Endodermal cell (in vitro differentiated cells): ENCODE measurements at places on chromosomes 3 and 15. TPM values are rescaled to one million over a fixed set of nuclear protein-coding genes. Genes with fewer than 3 reads are reported as not detected.

DNA sequence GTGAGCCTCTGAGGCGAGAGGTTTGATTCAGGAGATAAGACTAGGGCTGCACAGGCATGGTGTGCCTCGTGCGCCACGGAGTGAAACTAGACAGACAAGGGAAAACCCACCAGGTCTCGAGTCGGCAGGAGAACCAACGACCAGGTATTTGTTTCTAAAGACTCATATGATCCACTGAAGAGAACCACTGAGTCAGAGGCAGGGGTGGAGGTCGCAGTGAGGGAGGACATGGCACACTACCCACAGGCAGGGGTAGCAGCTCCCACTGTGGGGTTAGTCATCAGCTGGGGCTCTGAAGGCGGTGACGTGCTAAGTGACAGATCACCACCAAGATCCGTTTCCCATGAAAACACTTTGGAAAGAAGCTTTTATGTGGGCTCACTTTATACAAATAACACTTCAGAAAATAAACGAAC is 45.7 kb downstream of the CHSY1 start:
- no peak overlapping the region for H3K27ac ChIP-seq
- H3K27me3 ChIP-seq, result no peaks in the 10 kb centered on the region
- H3K4me3 ChIP-seq, result no peak overlapping the region
- DNase-seq, result no peak
- H3K4me1 ChIP-seq, result peaks cover 15% of the 10 kb centered on the region

- H3K4me1 ChIP-seq, result no peaks in the 10 kb centered on the region
- H3K27ac ChIP-seq, result no peak overlapping the region
- DNase-seq, result no peak
- H3K36me3 ChIP-seq, result no peaks in the 10 kb centered on the region
These were observed 147.7 kb upstream of the ICE2 start for GRCh38 chr15:60626669-60627068.

- DNase-seq, result no peak
- H3K27ac ChIP-seq, result no peak overlapping the region
- H3K4me3 ChIP-seq, result no peak overlapping the region
- H3K36me3 ChIP-seq, result no peaks in the 10 kb centered on the region
- peaks cover 4% of the 10 kb centered on the region for H3K4me1 ChIP-seq
- H3K27me3 ChIP-seq, result no peaks in the 10 kb centered on the region
These were observed 554.4 kb downstream of the PDCD6IP start for GRCh38 chr3:34352778-34353331.

- H3K4me3 ChIP-seq, result no peak overlapping the region
- DNase-seq, result no peak
- H3K27me3 ChIP-seq, result no peaks in the 10 kb centered on the region
- no peaks in the 10 kb centered on the region for H3K4me1 ChIP-seq
- H3K36me3 ChIP-seq, result peaks cover 72% of the 10 kb centered on the region
These were observed 22.0 kb downstream of the MAP4 start for GRCh38 chr3:47994180-47994579.

DNA sequence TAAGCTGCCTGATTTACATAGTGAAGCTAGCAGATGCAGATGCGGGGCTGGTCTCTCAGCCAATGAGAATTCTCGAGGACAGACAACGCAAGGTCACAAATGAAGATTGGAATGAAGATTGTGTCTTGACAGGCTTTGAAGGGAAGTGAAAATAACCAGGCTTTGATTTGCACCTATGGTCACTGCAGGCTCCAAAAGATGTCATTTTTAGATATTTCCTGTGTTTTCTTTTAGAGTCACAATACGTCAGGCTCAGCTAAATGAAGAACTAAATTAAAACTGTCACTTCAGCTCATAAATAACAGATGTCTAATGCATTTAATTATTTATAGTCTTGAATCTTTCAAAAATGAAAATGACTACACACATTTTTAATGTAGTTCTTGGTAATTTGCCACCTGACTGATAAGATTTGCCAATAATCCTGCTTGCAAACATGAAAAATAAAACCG is 99.5 kb downstream of the SQOR start:
- no peak overlapping the region for H3K4me3 ChIP-seq
- no peak overlapping the region for H3K27ac ChIP-seq
- no peaks in the 10 kb centered on the region for H3K4me1 ChIP-seq
- peaks cover 53% of the 10 kb centered on the region for H3K27me3 ChIP-seq
- H3K36me3 ChIP-seq, result no peaks in the 10 kb centered on the region

DNA sequence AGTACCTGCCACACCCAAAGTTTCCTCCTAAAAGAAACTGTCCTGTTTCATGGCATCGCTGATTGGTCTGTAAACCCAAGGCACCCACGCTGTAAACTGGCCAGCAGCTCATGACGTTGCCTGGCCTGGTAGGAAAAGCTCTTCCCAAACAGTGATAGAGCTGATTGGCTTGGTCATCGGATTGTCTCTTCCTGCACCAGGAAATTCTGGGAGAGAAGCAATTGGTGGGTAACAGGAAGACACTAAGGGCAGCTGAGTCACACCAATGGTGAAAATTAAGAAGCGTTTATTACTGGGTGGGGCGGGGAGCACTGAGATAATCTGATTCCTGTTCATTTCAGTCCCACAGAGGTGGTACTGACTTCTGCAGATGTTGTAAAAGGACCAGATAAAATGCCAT is 31.0 kb downstream of the KLHL6 start:
- H3K4me3 ChIP-seq, result no peak overlapping the region
- no peak overlapping the region for H3K27ac ChIP-seq
- H3K4me1 ChIP-seq, result no peaks in the 10 kb centered on the region

- no peaks in the 10 kb centered on the region for H3K4me1 ChIP-seq
- no peak overlapping the region for H3K27ac ChIP-seq
- H3K4me3 ChIP-seq, result no peak overlapping the region
- H3K36me3 ChIP-seq, result no peaks in the 10 kb centered on the region
- no peaks in the 10 kb centered on the region for H3K27me3 ChIP-seq
These were observed 26.3 kb downstream of the GABRR3 start for GRCh38 chr3:98008855-98009254.

DNA sequence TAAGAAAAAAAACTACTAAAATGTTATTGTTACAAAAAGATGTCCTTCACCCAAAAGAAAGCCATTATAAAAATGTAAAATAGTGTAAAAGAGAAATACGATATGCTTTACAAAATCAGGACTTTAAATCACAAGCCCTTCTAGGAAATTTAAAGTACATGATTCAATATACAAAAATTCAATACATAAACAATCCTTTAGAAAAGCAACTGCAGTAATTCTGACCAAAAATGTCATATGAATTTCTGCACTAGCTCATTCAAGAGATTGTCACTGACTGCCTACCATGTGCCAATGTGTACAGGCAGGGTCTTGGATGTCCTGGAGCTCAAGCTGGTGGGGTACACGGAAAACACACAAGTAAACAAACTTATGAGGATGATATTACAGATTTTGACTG is 2.5 kb downstream of the MORC1 start:
- H3K4me1 ChIP-seq, result no peaks in the 10 kb centered on the region
- DNase-seq, result no peak
- no peaks in the 10 kb centered on the region for H3K27me3 ChIP-seq
- H3K36me3 ChIP-seq, result no peaks in the 10 kb centered on the region

DNA sequence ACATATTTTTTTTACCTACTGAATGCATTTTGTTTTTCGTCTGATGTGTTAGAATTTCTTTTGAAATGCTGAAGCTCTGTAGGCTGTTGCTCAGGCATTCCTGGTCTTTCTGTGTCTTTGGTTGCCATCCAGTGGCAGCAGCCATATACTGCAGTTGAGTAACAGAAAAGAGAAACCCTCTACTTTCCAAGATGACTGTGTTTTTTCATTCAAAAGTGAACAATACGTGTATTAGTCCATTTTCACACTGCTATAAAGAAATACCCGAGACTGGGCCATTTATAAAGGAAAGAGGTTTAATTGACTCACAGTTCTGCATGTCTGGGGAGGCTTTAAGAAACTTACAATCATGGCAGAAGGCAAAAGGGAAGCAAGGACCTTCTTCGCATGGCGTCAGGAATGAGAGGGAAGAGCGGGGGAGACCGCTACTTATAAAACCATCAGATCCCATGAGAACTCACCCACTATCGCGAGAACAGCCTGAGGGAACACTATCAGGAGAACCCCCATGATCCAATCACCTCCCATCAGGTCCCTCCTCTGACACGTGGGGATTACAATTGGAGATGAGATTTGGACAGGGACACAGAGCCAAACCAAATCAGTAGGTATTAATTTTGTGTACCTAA is 4.7 kb upstream of the GOLGA8B start:
- H3K27me3 ChIP-seq, result no peaks in the 10 kb centered on the region
- peak overlapping the region; percentile 53 for H3K4me3 ChIP-seq
- H3K36me3 ChIP-seq, result no peaks in the 10 kb centered on the region
- H3K27ac ChIP-seq, result no peak overlapping the region

DNA sequence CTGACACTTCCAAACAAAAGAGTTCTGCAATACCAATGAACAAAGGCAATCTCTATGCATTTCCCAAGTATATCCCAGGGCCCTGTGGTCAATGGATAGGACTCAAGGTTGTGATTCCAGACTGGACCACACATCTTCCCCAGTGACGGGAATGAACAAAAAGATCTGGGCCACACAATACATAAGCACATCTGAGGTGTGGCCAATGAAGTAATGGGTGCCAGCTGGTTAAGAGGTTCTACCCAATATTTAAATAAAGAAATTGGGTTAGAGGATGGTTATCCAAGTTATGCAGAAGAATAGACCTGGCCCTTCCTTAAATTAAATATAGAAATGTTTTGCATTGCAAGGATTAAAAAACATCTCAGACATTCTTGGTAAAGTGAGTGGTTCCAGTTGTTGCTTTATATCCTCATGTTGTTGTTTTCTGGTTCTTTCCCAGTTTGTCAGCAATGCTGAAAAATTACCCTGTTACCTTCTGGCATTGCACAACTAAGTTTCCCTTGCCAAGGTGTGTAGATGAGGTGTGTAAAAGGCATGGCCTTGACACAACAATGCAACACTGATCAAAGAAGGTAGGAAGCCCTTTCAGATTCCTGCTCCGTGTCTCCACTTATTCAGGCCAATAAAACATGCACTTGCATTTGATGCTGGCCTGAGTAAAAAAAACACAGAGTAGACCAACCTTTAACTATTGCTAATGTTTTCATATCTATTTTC is 86.5 kb downstream of the PRICKLE2 start:
- H3K4me3 ChIP-seq, result no peak overlapping the region
- H3K36me3 ChIP-seq, result no peaks in the 10 kb centered on the region
- H3K27ac ChIP-seq, result no peak overlapping the region
- peaks cover 7% of the 10 kb centered on the region for H3K4me1 ChIP-seq

DNA sequence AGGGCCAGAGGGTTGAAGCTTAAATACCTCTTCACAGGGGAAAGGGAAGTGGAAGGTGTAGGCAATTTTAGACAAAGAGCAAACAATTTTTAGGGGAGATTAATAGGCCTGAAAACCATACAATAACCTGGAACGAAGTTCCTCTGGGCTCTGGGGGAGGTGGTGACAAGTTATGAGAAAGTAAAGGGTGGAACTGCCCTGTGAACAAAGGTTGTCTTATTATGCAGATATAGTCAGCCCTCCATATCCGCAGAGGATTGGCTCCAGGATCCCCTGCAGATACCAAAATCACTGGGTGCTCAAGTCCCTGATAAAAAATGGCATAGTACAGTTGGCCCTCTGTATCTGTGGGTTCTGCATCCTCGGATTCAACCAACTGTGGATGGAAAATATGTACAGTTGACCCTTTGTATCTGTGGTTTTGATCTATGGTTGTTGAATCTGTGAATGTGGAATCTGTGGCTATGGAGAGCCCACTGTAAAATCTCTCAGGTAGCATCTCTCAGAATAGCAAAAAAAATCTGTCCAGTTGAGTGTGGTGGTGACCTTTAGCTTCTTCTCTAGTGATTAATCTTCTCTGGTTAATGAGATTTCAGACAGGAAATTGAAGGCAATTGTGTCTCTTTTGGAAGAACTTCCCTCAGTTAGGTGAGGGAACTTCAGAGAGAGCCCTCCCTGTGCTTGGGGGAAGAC is 40.2 kb downstream of the CLEC3B start:
- H3K4me3 ChIP-seq, result no peak overlapping the region
- no peaks in the 10 kb centered on the region for H3K4me1 ChIP-seq
- no peaks in the 10 kb centered on the region for H3K27me3 ChIP-seq
- H3K27ac ChIP-seq, result no peak overlapping the region
- H3K36me3 ChIP-seq, result no peaks in the 10 kb centered on the region

DNA sequence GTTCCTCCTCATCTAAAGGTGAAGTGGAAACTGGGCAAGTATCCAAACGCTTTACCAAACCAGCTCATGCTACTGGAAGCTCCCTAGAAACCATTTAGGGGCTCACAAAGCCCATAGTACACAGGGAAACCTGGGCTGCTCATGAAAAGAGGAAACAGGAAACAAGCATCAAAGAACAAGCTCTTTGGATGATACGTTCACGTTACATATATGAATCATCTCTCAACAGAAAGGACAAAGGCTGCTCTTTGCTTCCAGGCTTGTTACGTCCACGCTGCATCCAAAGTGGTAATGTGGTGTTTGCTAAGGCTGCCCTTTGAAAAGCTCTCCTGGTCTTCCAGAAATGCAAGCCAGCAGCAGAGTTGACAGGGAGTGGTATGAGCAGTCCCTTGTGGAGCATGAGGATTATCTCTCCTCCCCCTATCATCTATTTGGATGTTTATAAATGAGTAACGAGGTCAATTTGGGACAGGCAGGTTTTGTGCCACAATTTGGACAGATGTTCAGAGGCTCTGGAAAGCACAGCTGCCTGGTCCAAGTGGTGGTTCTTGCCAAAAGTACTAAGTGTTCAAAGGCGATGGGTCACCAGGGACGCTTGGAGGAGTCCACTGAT is 98.0 kb upstream of the RORA start:
- DNase-seq, result no peak
- H3K4me3 ChIP-seq, result no peak overlapping the region
- no peaks in the 10 kb centered on the region for H3K27me3 ChIP-seq
- H3K36me3 ChIP-seq, result no peaks in the 10 kb centered on the region
- no peak overlapping the region for H3K27ac ChIP-seq

- peaks cover 8% of the 10 kb centered on the region for H3K27me3 ChIP-seq
- H3K4me3 ChIP-seq, result no peak overlapping the region
- no peaks in the 10 kb centered on the region for H3K36me3 ChIP-seq
- H3K27ac ChIP-seq, result no peak overlapping the region
- no peaks in the 10 kb centered on the region for H3K4me1 ChIP-seq
- DNase-seq, result no peak
These were observed 118.5 kb downstream of the MFSD1 start for GRCh38 chr3:158920371-158920770.

DNA sequence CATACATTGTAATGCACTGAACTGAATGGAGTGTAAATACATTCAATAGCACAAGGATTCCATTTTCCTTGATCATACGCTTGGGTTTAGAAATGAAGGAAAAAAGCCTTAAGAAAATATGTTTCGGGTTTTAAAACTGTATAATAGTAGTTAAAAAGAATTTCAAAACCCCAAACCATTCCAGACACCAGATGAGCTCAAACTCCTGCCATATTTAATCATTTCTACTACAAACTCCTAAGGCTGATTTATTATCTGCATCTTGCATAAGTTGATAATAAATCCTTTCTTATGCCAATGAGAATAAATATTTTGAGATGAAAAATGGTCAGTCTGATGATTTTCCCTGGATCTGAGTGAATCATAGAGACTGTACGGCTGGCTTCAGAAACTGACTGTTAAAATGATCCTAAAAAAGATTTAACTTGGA is 51.0 kb downstream of the NR1D2 start:
- H3K36me3 ChIP-seq, result no peaks in the 10 kb centered on the region
- no peak for DNase-seq
- peaks cover 18% of the 10 kb centered on the region for H3K27me3 ChIP-seq
- peaks cover 7% of the 10 kb centered on the region for H3K4me1 ChIP-seq
- H3K4me3 ChIP-seq, result no peak overlapping the region

The GOLGA8T gene
- total RNA-seq, result 0.46 to 0.58 TPM in 2 of 3 replicates, not detected in the other

The HPS3 gene
- 17.7 to 28.7 TPM (median 24.7 TPM) in 3 replicates for total RNA-seq

The CYP8B1 gene
- total RNA-seq, result not detected in 2 replicates

The NOX5 gene
- total RNA-seq, result not detected in 2 replicates

The SLCO2A1 gene
- total RNA-seq, result 96.7 and 126 TPM in 2 replicates

The OR5H6 gene
- total RNA-seq, result not detected in 3 replicates

The GASK1A gene
- 4.6 to 5.8 TPM (median 5.3 TPM) in 3 replicates for total RNA-seq
